ENCODE measurements at places on chromosomes 12 and 14.

DNA sequence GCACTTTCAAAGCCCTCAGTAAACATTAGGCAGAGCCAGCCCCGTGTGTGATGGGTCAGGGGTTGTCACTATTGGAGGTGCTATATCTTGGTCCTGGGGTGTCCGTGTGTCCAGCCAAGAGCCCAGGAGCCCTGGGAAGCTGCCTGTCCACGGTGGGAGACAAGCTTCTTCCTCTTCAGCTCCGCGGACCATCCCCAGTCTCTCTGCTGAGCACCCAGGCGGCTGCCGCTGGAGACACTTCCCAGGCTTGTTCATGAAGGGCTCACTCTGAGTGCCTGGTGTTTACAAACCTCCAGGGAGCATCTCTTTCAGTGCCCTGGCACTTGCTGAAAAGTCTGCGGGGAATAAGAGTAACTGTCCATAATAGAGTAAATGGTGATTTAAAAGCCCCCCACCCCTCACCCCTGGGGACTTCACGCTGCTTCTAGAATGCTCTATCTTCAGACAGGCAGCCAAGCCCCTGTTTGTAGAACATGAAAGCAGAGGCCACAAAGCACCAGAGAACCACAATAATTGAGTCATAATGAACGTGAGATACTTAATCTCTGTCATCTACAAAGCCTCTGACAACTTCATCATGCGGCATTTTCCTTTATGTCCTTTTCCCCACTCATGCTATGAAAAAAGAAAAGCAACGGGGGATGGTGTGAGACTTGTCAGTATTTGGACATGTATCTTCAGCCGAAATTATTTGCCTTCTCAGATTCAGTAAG lies 178.6 kb downstream of the TMEM132C start:
- DNase-seq = no peak

DNA sequence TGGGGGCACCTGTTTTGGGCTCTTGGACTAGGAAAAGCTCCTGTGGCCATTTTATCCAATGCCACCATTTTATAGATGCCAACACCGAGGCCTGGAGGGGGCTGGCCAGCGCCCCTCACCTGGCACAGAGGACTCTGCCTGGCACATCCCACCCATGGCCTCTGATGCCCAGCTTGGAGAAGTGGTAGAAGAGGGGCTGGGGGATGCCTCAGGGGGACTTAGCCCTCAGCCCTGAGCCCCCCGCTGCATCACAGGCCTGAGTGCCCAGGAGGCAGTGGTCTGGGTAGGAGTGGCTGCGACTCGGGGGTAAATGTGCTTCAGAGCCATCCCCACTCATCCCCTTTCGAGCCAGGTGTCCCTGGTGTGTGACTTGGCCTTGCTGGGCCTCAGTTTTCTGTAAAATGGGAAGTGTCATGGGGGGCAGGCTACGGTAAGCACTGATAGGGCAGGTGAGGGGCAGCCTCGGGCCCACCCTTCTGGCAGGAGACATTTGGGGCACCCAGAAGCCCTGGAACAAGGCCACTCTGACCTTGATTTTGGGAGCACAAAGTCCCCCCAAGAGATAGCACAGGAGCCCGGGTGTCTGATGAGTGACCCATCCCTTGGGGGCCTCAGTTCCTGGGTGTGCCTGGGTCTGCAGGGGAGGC lies 22.5 kb downstream of the SH2B3 start:
- no peak for DNase-seq

DNA sequence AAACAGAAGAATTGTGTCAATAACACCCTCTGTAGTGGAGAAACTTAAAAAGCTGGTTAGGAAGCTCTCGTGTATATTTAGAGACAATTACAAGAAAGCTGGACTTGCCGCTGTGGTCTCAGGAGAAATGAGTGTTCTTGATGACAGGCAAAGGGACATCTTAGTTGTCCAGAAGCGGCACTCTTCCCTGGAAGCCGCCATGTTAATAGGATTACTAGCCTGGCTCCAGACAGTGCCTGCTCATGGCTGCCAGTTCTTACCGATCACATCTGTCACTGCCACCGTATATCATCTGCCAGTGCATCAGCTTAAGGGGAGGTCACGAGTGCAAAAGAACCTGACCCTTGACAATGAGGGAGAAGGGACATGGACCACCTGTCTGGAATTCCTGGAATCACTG lies 48.9 kb downstream of the C14orf132 start:
- no peak for DNase-seq

DNA sequence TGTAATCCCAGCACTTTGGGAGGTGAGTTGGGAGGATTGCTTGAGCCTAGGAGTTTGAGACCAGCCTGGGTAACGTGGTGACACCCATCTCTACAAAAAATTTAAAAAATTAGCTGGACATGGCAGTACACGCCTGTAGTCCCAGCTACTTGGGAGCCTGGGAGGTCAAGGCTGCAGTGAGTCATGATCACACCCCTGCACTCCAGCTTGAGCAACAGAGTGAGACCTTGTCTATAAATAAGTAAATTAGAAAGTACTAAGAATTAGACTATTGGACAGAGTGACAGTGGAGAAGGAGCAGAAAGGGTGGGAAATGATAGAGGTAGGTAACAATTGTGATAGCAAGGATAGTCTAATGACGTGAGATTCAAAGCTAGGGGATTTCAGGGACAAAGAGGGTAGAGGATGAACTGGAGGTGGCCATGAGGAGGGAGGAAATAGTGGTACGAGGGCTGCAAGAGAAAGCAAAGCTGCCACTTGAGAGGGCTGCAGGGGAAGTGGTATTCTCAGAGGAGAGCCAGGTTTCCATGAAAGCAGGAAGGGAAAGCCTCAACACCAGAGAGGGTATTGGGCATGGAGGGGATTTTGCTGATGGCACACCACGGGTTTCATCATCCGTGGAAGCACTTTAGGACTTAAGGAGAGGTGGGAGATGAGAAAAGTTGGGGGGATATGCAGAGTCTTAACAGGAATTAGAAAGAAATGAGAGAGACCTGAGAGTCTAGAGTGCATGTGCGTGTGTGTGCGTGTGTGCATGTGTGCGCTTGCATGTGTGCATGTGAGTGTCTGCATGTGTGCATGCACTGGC lies 85.6 kb downstream of the SYNE2 start:
- no peak for DNase-seq

- DNase-seq = no peak
These were observed 2.4 kb upstream of the NUMB start for GRCh38 chr14:73460691-73461127.

DNA sequence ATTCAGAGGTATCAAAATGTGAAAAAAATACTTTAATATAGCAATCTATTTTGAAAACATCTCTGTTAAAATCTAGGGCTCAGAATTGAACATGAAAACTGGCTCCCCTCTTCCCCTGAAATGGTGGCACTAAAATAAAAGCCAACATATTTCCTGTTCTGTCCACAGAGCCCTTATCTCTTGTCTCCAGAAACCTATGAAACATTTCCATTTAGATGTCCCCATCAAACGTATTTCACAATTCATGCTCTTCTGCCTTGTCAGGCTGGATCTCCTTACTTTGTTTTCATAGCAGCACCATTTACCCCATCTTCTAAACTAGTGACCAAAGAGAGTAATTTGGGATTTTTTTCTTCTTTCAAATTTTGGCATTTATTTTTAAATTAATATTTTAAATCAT lies 42.4 kb downstream of the PDE3A start:
- no peak for DNase-seq

DNA sequence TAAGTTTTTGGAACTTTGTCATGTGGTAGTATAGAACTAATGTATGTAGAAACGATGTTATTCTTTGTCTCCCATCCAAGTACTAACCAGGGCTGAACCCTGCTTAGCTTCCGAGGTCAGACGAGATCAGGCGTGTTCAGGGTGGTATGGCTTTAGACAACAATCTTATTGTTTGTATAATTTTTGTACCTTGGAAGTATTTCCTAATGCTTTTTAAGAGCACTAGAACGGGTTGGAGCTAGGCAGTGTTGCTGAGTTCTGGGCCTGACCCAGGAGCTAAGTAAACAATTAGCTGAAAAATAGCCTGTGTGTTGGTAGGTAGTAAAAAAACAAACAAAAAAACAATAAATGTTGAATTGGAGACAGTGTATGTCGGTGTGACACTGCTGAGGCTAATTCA lies 244.3 kb downstream of the EMP1 start:
- no peak for DNase-seq

DNA sequence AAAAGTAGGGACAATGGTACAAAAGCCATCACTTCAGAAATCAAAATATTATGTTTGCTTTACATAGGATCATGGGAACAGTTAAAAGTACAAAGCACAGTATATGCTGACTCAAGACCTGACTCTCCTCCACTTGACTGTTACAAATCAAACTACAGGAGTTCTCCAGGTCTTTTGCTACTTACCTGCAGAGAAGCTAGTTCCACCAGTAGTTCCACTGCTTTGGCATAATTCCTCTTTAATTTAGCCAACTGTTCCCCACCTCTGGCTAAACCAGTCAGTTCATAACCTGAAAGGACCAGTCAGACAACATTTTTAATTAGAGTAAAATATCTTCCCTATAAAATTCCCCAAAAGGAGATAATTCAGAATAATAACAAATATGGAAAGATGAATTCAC lies 14.0 kb downstream of the ATP6V1D start:
- DNase-seq = no peak

- DNase-seq = no peak
These were observed 15.1 kb upstream of the WNK1 start for GRCh38 chr12:737122-737739.

GRCh38 chr14:44803239-44803905 lies 158.4 kb downstream of the KLHL28 start:
- DNase-seq = peak; percentile 29
